ENCODE measurements at places on chromosomes 7 and 10. TPM values are rescaled to one million over a fixed set of nuclear protein-coding genes. Genes with fewer than 3 reads are reported as not detected.

- DNase-seq = no peak
Observed at GRCh38 chr10:70510904-70511303, 32.3 kb downstream of the PALD1 start.

Gene HEPACAM2
- not detected for polyA plus RNA-seq

GRCh38 chr10:24756283-24756682, 32.6 kb upstream of the ARHGAP21 start:
- peak; percentile 39 for DNase-seq

Gene LRRC18
- not detected for polyA plus RNA-seq

Gene C10orf62
- polyA plus RNA-seq = not detected

- DNase-seq = no peak
Observed at GRCh38 chr10:72729528-72729927, 37.6 kb downstream of the MCU start.

DNA sequence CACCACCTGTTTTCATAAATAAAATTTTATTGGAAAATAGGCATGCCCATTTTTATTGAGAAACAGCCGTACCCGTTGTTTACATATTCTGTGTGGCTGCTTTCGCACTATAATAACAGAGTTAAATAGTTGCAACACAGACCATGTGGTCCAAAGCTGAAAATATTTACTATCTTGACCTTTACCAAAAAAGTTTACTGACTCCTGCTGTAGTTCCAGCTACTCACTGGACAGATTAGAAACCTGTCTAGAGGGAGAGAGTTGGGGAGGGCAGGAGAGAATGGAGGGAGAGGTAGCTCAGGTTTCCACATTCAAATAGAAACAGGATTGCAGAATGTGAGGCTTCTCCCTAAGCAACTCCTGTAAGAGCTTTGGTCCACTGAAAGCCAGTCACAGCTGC, 55.1 kb upstream of the GLCCI1 start:
- no peak for DNase-seq

GRCh38 chr10:126012485-126012884, 116.1 kb downstream of the FANK1 start:
- no peak for DNase-seq

DNA sequence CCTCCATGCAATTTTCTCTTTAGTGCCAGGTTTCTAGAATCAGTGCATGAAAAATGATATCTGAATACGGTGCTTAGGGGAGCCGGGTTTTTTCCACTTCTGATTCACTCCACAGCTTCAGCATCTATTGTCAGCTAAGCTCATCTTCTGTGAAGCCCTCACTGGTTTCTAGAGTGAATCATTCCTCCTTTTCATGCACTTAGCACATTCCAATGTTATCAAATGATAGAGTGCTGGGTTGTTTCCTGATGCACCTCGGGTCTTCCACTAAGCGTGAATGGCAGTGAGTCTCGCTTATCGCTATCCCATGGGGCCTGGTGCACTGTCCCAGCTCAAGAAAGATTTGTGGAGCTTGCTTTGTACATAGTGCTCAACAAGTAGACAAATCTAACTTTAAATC, 170.9 kb upstream of the RHEB start:
- no peak for DNase-seq

DNA sequence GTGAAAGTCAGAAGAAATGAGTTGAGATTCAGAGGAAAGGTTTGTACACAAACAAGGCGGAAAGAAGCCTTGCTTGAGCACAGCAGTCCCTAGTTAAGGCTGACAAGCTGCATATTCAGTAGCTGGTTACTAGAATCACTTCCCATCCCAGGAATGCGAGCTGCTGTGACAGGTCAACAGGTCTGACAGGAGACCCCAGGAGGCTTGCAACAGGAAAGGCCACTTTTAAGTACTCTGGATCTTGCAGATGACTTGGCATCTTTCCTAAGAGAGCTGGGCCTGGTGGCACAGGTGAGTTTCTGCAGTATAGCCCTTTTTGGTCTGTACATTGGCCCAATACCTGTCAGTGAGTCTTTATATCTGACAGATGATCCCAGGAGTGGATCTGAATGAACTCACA, 35.7 kb upstream of the UNC5B start:
- no peak for DNase-seq

DNA sequence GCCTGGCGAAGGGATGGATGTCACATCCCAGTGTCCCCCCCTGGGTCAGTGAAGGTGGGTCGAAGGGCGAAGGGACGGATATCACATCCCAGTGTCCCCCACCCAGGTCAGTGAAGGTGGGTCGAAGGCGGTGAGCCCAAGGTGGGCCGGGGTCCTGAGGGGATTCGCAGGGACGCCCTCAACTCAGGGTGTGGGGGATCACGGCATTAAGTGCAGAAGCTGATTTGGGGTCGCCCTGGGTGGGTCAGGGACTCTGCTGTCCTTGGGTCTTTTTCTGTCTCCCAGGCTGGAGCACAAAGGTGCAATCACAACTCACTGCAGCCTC, 21.9 kb downstream of the ADAP1 start:
- no peak for DNase-seq

- no peak for DNase-seq
Observed at GRCh38 chr10:131896403-131896802, 4.4 kb upstream of the PPP2R2D start.

- no peak for DNase-seq
Observed at GRCh38 chr7:98387544-98388226, 13.2 kb downstream of the BAIAP2L1 start.

- DNase-seq = no peak
Observed at GRCh38 chr7:106041140-106041717, 70.9 kb downstream of the SYPL1 start.

- DNase-seq = no peak
Observed at GRCh38 chr10:92164036-92164696, 126.7 kb downstream of the CPEB3 start.

- DNase-seq = no peak
Observed at GRCh38 chr7:33769930-33770329, 135.4 kb upstream of the BMPER start.

GRCh38 chr7:112176693-112177415, 29.3 kb downstream of the DOCK4 start:
- no peak for DNase-seq

DNA sequence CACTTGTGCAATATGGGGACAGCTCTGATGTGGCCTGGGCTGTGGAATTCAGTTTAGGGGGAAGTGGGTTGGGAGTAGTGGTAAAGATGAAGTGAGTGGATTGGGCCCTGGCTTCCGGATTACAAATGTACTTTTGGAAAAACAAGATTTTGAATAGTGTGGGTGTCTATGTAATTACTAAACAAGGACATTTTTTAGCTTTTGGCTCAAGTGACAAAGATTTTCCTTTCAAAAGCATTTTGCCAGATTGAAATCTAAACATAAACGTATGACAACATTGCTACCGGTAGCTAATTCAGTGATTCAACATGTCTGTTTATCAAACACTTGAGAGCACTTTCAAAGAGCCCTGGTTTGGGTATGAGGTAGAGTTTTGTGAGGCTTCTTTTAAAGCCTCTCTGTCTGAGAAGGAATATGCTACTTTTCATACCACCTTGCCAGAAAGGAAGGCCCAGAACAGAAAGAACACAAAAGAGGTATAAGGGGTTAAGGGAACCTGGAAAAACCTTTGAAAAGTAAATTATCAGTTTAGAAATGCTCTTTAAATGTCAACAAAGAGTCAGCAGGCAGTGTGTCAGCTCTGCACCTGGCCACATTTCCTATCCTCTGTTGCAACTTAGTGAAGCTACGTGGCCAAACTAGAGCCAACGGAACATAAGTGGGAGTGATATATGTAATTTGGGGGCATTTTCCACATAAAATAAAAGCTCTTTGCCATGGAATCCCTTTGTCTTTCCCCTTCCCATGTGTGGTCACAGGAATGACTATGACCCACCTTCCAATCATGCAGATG, 516.1 kb downstream of the NRG3 start:
- no peak for DNase-seq

- DNase-seq = no peak
Observed at GRCh38 chr7:23293500-23294073, 5.6 kb upstream of the MALSU1 start.

Gene TBRG4
- 74.5 TPM for polyA plus RNA-seq

Gene SAMD9
- 4.8 TPM for polyA plus RNA-seq

- no peak for DNase-seq
Observed at GRCh38 chr7:30335763-30336487, 51.5 kb downstream of the ZNRF2 start.

GRCh38 chr7:151408839-151409666, 785 bp downstream of the WDR86 start:
- DNase-seq = no peak

DNA sequence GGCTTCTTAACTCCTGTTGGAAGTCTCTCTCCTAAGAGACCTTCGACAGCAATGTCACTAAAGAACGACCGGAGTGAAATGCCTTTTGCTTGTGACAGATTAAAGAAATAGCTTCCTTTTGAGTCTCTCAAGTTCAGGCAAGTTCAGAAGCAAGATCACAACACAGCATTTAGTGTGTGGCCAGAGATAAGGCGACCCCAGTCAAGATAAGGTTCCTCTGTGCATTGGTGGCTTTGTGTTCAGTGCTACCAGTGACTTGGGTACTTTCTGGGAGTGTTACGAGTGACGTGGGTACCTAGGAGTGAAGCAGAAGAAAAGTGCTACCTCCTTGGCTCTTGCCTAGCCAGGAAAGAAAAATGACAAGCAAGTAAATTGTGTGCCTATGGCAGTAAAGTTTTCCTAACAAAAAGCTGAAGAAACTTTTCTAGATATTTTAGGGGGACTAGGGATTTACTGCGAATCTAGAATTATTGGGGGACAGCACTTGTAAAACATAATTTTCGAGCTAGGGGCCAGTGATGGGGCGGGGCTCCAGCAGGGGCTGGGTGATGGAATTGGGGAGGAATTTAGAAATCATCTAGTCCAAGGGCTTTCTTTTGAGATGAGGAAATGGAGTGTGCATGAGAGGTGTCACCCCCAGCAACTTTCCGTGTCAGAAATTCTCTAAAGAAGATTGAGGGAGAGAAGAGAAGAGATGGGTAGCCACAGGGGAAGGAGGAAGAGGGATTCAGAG, 191.9 kb upstream of the LYZL2 start:
- no peak for DNase-seq

DNA sequence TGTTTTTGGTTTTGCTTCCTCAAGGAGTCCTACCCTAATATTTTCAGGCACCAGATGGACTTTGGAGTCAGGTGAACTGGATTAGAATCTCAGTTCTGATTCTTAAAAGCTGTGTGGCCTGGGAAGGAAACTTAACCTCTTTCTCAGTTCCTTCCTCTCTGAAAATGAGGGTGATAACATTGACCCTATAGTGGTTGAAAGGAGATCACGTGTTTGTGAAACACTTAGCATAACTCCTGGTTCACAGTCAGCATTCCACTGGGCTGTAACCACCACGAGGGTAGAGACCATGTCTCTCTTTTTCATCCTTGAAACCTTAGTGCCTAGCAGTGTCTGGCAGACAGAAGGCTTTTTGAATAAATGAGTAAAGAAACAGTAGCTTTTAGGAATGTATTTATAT, 16.7 kb downstream of the LSMEM1 start:
- no peak for DNase-seq

- DNase-seq = no peak
Observed at GRCh38 chr10:104659809-104660208, 18.7 kb downstream of the SORCS3 start.

Gene LIPJ
- not detected for polyA plus RNA-seq

Gene RADIL
- 0.04 TPM for polyA plus RNA-seq

- DNase-seq = no peak
Observed at GRCh38 chr7:98571986-98572385, 45.1 kb upstream of the NPTX2 start.

Gene SPDYE16
- polyA plus RNA-seq = not detected

- DNase-seq = peak; percentile 39
Observed at GRCh38 chr7:83882551-83882950, 233.6 kb upstream of the SEMA3E start.

Gene DPYSL4
- polyA plus RNA-seq = 0.62 TPM

Gene GIMAP8
- 0.02 TPM for polyA plus RNA-seq

Gene PDE1C
- polyA plus RNA-seq = 5.3 TPM

DNA sequence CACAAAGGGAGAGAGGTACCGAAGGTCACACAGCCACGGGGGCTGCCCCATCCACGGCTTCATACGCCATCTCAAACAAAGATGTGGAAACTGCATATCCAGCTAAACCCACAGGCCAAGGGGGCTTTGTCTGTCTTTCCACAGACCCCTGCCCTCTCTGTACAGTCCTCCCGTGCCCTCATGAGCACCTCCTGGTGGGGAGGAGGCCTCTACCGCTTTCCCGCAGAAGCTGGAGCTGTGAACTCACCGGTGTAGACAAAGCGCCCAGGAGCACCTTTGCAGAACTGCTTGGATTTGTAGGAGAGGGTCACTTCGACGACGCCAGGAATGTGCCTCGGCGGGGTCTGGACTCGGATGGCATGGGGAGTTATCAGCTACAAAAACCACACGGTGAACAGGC, 97.2 kb downstream of the EBF3 start:
- no peak for DNase-seq
